Activated CD8-positive, alpha-beta memory T cell treated with anti-CD3 and anti-CD28 coated beads, Interleukin-2, amount 10 ng/mL, durations not matched to agents 7 days and 5 days (primary cell): ENCODE measurements at places on chromosomes 3 and 15. TPM values are rescaled to one million over a fixed set of nuclear protein-coding genes. Genes with fewer than 3 reads are reported as not detected.

GRCh38 chr15:78194568-78194925 lies 39.8 kb downstream of the ACSBG1 start:
- DNase-seq: no peak
- no peak overlapping the region for H3K27ac ChIP-seq
- H3K36me3 ChIP-seq: no peaks in the 10 kb centered on the region
- no peaks in the 10 kb centered on the region for H3K4me1 ChIP-seq
- H3K4me3 ChIP-seq: no peak overlapping the region
- peaks cover 20% of the 10 kb centered on the region for H3K27me3 ChIP-seq

Gene GHRL
- total RNA-seq: not detected

DNA sequence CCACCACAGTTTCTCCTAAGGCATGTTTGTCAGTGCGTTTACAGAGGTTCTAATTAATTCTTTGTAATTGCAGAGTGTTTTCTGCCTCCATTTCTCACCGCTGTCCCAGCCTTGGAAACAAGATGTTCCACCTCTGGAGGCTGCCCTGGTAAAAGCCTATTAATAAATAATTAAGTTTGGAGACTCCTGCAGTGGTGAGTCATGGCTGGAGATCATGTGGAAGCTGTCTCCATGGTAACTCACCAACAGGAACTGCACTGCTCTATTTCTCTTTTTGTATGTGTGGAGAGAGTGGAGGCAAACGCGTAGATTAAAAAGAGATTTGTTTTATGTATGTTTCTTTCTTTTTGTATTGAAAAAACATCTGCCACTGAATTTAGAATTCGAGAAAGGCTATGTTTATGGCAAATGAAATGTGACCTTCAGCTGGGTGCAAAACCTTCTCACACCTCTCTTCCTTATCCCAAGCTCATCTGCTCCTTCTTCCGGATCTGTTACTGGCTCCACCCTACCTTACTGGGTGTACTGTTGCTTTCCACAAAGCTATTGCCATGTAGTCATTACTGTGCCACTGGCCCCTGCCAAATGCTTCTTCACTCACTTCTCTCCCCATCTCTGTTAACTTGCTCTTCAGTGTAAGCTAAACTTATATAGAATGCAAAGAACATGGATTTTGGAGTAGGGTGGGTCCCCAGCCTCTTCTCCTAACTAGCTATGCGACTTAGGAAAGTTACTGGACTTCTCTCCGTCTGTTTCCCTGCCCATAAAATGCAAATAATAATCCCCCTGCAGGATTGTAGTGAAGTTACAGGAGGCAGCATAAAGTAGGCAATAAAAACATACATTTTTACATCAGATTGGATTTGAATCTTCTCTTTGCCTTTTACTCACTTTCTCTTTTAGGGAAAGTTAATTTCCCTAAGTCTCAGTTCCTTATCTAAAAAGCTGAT lies 778.5 kb downstream of the NTRK3 start:
- H3K27ac ChIP-seq: no peak overlapping the region
- H3K27me3 ChIP-seq: no peaks in the 10 kb centered on the region
- H3K4me3 ChIP-seq: no peak overlapping the region
- no peak for DNase-seq
- H3K4me1 ChIP-seq: no peaks in the 10 kb centered on the region

Gene LRRK1
- total RNA-seq: 1.2 TPM

GRCh38 chr3:182389071-182389815 lies 404.1 kb upstream of the ATP11B start:
- no peak for DNase-seq
- H3K36me3 ChIP-seq: no peaks in the 10 kb centered on the region
- H3K27me3 ChIP-seq: no peaks in the 10 kb centered on the region
- H3K4me3 ChIP-seq: no peak overlapping the region
- H3K27ac ChIP-seq: no peak overlapping the region

DNA sequence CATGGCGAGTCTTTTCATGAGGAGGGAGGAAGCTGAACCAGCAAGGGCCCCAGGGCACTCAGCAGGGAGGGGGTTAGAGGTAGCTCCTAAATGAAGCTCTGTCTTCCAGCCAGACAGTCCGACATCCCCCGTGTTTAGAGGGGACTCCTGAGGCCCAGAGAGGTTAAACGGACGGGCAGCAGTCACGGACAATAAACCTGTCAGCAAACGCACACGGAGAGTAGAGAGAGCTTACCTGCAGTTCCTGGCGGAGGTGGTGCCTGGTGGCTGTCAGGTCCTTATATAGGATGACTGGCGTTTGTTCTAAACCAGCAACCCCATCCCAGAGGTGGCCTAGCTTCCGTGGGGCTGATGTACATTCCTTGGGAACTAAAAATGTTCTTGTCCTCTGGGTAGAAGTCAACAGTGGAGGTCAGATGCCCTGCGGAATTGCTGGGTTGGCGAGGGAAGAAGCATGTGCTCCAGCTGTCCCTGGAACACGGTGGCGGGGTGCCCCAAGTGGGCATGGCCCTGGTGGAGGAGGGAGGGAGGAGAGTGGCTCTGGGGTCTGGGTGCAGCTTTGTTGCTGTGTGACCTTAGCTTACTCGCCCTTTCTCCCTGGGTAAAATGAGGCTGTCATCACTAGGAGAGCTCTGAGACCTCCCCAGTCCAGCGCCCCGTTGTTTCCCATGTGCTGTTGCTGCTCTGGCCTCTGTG lies 2.1 kb downstream of the GHRL start:
- no peaks in the 10 kb centered on the region for H3K27me3 ChIP-seq
- peaks cover 12% of the 10 kb centered on the region for H3K36me3 ChIP-seq
- H3K4me3 ChIP-seq: no peak overlapping the region

Gene UROC1
- not detected for total RNA-seq

Gene LRRC31
- total RNA-seq: not detected

DNA sequence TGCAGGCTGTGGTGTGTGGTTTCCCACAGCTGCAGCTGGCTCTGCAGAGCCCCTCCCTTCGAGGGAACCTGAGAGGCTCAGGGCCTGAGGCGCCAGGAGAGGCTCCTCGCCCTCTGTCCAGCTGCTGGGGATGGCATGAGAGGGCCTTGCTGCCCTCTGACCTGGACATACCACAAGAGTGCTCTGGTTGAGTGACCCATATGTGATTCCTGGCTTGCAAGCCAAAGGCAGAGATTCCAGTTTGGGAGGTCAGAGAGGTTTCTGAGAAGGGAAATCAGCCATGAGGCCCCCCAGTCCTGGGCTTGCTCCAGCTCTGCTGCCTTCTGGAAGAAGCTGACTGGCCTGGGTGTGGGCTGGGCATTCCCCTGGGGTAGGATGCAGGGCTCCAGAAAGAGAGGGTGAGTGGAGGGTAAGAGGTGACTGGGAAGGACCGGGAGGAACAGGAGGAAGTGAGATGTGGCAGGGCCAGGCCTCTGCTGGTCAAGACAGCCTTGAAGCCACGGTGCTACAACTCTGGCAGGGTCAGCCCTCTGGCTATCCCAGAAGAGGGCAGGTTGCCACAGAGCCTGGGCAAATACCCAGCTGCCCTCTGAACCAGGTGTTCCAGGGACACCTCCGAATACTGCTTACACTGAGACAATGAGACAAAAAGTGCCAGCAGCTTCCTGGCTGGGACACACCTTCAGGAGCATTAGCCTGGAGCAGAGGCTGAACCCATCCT lies 16.0 kb upstream of the SRP14 start:
- peaks cover 5% of the 10 kb centered on the region for H3K27me3 ChIP-seq
- H3K4me3 ChIP-seq: no peak overlapping the region
- peak; percentile 70 for DNase-seq
- H3K4me1 ChIP-seq: peaks cover 53% of the 10 kb centered on the region
- H3K27ac ChIP-seq: peak overlapping the region; percentile 63

- no peak for DNase-seq
- H3K36me3 ChIP-seq: peaks cover 50% of the 10 kb centered on the region
- H3K4me3 ChIP-seq: no peak overlapping the region
- no peaks in the 10 kb centered on the region for H3K27me3 ChIP-seq
- H3K27ac ChIP-seq: no peak overlapping the region
- peaks cover 10% of the 10 kb centered on the region for H3K4me1 ChIP-seq
These were observed 30.9 kb downstream of the PML start for GRCh38 chr15:74025436-74025835.
